ENCODE measurements at places on chromosomes 3 and 15. TPM values are rescaled to one million over a fixed set of nuclear protein-coding genes. Genes with fewer than 3 reads are reported as not detected.

DNA sequence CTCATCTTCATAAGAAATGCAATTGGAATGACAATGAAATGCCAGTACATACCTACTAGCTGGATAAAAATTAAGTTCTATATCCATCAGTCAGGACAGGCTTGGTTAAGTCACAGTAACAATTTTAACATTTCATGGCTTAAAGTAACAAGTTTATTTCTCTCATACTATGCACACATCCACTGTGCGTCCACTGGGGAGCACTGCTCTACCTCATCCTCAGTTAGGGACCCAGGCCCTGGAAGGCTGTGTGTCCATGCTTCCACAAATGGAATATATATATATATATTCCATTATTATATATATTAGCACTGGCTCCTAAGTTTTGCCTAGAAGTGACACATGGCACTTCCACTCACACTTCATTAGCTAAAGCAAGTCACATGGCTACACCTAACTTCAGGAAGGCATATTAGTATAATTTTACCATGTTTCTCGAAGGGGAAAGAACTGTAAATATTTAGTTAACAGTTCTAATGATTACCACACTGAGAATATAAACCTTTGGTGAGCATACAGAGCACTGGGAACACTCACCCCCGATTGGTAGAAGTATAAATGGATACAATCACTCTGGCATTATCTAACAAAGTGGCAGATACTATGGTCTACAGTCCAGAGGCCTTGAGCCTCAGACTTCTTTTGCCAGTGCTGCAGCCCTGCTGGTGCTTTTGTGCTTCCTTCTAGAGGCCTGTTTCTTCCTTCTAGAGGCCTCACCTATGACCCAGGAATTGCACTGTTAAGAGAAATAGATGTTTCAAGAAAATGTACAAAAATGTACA lies 28.6 kb downstream of the AP3S2 start:
- H3K27me3 ChIP-seq = no peaks in the 10 kb centered on the region
- peaks cover 6% of the 10 kb centered on the region for H3K4me1 ChIP-seq
- peaks cover 11% of the 10 kb centered on the region for H3K36me3 ChIP-seq
- no peak for DNase-seq
- no peak overlapping the region for H3K27ac ChIP-seq

DNA sequence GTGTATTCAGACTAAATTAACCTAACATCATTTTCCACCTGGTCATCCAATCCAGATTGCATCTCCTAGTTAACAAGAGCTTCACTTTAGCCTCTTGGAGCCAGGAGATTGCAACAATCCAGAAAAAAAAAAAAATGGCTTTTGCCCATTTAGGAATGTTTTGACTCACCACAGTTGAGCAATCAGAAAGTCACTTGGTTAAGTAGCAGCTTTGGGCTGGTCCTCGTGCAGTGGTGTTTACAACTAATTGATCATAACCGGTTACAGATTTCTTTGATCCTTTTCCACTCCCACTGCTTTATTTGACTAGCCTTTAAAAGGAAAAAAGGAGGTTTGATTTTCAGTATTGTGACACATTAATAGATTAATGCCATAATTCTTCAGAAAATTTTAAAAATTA lies 688.8 kb upstream of the CCDC54 start:
- H3K27me3 ChIP-seq = no peaks in the 10 kb centered on the region
- H3K36me3 ChIP-seq = no peaks in the 10 kb centered on the region
- DNase-seq = no peak
- H3K27ac ChIP-seq = no peak overlapping the region

GRCh38 chr3:21718161-21718765 lies 32.7 kb downstream of the ZNF385D start:
- no peaks in the 10 kb centered on the region for H3K27me3 ChIP-seq

DNA sequence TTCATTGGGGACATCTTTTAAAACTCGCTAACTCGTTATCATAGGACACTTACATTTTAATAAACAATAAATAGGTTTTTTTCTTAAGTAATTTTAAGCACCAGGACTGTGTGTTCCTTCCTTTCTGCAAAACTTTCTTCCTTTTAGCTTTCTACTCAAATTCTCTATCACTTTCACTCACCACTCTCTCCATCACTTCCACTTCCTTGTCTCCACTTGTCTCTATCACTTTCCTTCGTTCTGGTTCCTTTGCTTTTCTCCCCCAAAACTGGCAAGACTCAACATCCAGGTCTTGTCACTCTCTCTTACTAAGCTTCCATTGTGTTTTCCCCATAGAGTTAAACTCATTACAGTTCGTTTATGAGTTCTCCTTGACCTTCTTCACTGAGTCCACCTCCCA lies 99.0 kb downstream of the ZPLD1 start:
- H3K27ac ChIP-seq = no peak overlapping the region
- no peak for DNase-seq
- H3K36me3 ChIP-seq = no peaks in the 10 kb centered on the region
- H3K4me1 ChIP-seq = peaks cover 3% of the 10 kb centered on the region
- H3K4me3 ChIP-seq = no peak overlapping the region
- peaks cover 5% of the 10 kb centered on the region for H3K27me3 ChIP-seq

DNA sequence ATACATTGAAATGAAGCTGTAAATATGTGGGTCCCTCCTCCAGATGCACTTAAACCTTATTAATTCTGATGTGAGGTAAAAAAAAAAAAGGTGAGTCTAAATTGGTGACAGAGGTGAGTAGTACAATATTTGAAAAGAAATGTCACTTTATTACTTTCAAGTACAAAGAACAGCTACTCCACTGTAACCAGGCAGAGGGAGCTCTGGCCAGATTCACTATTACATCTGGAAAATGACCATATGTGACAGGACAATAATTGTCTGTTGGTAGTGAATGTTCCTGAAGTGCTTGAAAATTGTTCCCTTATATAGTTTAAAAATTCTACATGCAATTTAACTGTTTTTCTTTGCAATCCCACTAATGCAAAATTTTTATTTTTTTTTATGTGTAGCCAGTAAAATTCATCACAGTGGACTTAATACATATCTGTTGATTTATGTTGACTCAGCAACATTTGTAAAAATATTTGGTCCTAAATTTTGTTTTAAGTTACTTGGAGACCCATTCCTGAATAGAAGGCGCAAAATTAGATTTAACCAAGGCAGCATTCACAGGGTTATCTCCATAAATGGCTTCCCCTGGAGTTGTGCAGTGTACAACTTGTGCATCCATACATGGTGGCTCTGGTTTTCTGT lies 231.9 kb upstream of the TBC1D5 start:
- no peak for DNase-seq
- no peaks in the 10 kb centered on the region for H3K36me3 ChIP-seq
- H3K27ac ChIP-seq = no peak overlapping the region
- H3K4me3 ChIP-seq = no peak overlapping the region
- no peaks in the 10 kb centered on the region for H3K4me1 ChIP-seq

DNA sequence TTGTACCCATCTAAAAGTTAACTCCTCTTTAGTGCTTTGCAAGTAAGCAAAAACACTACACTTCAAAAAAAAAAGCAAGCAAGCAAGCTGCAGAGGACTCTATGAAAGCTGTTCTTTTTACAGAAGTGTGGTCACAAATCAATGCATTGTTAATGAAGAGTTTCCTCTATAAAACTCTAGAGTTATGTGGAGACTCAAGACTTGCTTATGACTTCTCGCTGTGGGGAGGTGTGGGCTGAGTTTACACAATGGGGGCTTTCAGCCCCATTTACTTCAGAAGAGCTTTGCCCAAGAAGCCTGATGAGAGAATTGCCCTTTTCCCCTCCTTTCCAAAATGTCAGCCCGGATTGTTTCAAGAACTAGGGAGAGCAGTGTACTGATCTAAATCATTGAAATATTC lies 144.4 kb downstream of the IGSF11 start:
- no peak overlapping the region for H3K4me3 ChIP-seq
- no peaks in the 10 kb centered on the region for H3K4me1 ChIP-seq
- DNase-seq = no peak
- H3K36me3 ChIP-seq = no peaks in the 10 kb centered on the region
- H3K27me3 ChIP-seq = peaks cover 6% of the 10 kb centered on the region

The PLCH1 gene
- total RNA-seq = 0.12 TPM

The NANOGP8 gene
- not detected for total RNA-seq

The GOLGA8Q gene
- not detected for total RNA-seq
